ENCODE measurements at places on chromosomes 13 and 19. TPM values are rescaled to one million over a fixed set of nuclear protein-coding genes. Genes with fewer than 3 reads are reported as not detected.

ADGRE2 gene
- 18.4 TPM for total RNA-seq

FXYD1 gene
- 41.1 TPM for total RNA-seq

CD79A gene
- total RNA-seq, result not detected

KCNRG gene
- total RNA-seq, result 1.5 TPM

CDX2 gene
- total RNA-seq, result not detected

CGB8 gene
- total RNA-seq, result not detected

PCDH17 gene
- total RNA-seq, result 2.3 TPM

CPAMD8 gene
- total RNA-seq, result 3.7 TPM

ERICH6B gene
- total RNA-seq, result not detected

CLIP3 gene
- total RNA-seq, result 7.2 TPM

KLK3 gene
- total RNA-seq, result not detected

GPC5 gene
- not detected for total RNA-seq

CEACAM3 gene
- total RNA-seq, result not detected

GFY gene
- total RNA-seq, result not detected

PLEKHA4 gene
- 5.7 TPM for total RNA-seq

ZNF579 gene
- 5.3 TPM for total RNA-seq

C13orf42 gene
- not detected for total RNA-seq

MEIS3 gene
- 6.4 TPM for total RNA-seq

TSSK6 gene
- total RNA-seq, result 2.2 TPM

LRRC8E gene
- 0.33 TPM for total RNA-seq

NUP58 gene
- total RNA-seq, result 27.1 TPM

SLC10A2 gene
- not detected for total RNA-seq

NECTIN2 gene
- total RNA-seq, result 22.4 TPM

KLK12 gene
- total RNA-seq, result not detected

FREM2 gene
- 2.9 TPM for total RNA-seq

REEP6 gene
- 3.8 TPM for total RNA-seq

DLL3 gene
- total RNA-seq, result not detected

ZNF430 gene
- 10.6 TPM for total RNA-seq

SSC5D gene
- 10.3 TPM for total RNA-seq

GPC6 gene
- 27.4 TPM for total RNA-seq

BIVM gene
- 12.7 TPM for total RNA-seq

KIR3DL2 gene
- not detected for total RNA-seq

FCER2 gene
- 0.49 TPM for total RNA-seq

ACER1 gene
- total RNA-seq, result not detected

DDA1 gene
- 13.9 TPM for total RNA-seq

SIGLEC11 gene
- 6.6 TPM for total RNA-seq
